ENCODE measurements at places on chromosomes 7 and 10.

- no peak overlapping the region for H3K4me3 ChIP-seq
- no peaks in the 10 kb centered on the region for H3K36me3 ChIP-seq
- no peak overlapping the region for H3K27ac ChIP-seq
Observed at GRCh38 chr10:44984671-44985101, 6.1 kb upstream of the DEPP1 start.

DNA sequence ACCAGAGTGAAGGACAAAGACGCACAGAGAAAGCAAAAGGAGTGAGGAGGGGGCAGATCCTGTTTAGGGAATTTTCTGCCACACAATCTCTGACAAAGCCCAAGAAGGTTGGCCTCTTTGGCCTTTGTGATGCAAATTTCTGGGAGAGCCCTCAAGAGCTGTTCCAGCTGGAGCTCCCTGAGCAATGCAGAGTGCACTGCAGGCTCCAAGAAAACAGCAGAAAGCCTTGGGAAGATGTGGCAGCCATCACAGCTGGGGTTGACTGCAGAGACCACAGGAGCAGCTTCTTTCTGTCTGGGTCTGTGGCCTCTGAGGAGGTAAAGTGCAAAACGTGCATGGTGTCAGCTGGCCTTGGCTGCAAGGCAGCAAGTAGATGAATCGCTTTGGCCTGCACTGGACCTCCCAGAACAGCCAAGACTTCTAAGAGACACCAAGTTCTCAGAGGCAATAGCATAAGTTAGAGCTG is 200.2 kb downstream of the ELMO1 start:
- no peak overlapping the region for H3K4me3 ChIP-seq
- H3K4me1 ChIP-seq: no peaks in the 10 kb centered on the region
- no peak for DNase-seq
- no peak overlapping the region for H3K27ac ChIP-seq

DNA sequence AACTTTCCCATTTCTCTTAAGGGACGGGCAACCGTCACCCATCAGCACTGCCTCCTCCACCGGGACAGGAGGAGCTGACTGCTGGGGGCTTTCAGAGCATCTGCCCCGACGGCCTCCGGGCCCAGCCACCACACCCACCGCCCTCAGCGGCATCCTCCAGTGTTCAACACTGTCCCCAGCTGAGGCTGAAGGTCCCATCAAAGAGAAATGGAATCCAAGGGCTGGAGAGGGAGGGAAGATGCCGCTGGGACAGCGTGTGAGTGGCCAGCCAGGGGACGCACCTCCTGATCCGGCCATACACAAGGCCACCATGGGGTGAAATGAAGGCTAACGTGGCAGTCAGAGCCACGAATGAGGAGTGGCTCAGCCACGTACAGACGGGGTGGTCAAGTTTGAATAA is 153.6 kb upstream of the PPP2R2D start:
- H3K36me3 ChIP-seq: no peaks in the 10 kb centered on the region
- peaks cover 4% of the 10 kb centered on the region for H3K4me1 ChIP-seq
- no peak for DNase-seq

DNA sequence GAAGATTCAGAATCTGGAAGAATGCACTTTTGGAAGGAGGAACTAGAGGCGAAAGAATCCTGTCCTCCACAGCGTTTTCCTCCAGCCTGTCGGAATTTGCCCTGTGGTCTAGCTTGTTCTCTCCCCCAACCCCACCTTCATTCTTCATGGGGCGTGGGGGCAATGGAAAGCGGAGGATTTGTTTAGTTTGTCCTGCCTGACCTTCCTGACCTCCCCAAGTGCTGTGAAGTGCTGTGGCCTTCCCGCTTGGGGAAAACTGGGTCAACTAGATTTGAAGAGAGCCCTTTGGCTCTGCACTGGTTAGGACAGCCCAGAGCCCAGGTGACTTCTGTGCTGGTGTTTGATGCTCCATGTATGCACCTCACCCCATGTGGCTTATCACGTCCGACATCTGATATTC is 49.1 kb downstream of the GATA3 start:
- peaks cover 7% of the 10 kb centered on the region for H3K27me3 ChIP-seq
- no peak overlapping the region for H3K4me3 ChIP-seq
- H3K4me1 ChIP-seq: no peaks in the 10 kb centered on the region
- H3K27ac ChIP-seq: no peak overlapping the region
- no peak for DNase-seq

GRCh38 chr10:114033566-114033965 is 10.1 kb upstream of the ADRB1 start:
- no peaks in the 10 kb centered on the region for H3K36me3 ChIP-seq
- H3K4me3 ChIP-seq: no peak overlapping the region
- no peak overlapping the region for H3K27ac ChIP-seq
- no peaks in the 10 kb centered on the region for H3K4me1 ChIP-seq
- DNase-seq: no peak
- H3K27me3 ChIP-seq: no peaks in the 10 kb centered on the region

DNA sequence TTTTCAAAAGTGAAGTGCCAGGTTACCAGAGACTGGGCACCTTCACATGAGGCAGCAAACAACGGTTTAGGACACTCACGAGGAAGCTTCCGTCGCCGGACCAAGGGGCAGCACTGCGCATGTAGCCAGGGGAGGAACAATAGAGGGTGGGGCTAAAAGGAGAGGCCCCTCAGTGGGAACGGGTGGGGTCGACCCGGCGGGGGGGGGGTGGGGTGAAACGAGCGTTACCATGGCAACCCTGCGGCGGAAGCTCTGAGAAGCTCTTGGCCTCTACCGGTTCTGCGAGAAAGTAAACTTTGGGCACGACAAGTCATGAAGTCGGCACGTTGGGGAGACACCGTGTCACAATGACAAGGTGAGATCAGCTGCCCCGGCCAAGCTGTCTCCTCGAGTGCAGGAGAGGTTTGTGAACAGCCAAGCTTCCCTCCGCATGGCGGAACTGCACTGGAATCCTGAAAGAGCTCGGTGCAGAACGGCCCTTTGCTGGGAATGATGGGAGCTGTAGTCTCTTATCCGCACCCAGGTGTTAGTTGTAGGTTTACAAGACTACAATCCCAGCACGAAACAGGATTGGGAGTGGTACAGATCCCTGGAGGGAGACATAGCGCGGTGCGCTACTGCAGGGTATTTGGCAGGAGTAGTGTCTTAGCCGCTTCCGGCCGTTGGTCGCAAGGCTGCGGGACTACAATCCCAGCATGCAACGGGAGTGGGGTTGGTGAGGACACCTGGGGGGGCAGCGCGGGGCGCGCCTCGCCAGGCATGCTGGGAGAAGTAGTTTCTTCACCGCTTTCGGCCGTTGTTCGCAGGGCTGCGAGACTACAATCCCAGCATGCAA is 72.8 kb upstream of the ZNF722 start:
- H3K36me3 ChIP-seq: no peaks in the 10 kb centered on the region
- peak overlapping the region; percentile 93 for H3K4me3 ChIP-seq
- no peaks in the 10 kb centered on the region for H3K27me3 ChIP-seq
- peaks cover 15% of the 10 kb centered on the region for H3K4me1 ChIP-seq
- peak overlapping the region; percentile 99 for H3K27ac ChIP-seq

DNA sequence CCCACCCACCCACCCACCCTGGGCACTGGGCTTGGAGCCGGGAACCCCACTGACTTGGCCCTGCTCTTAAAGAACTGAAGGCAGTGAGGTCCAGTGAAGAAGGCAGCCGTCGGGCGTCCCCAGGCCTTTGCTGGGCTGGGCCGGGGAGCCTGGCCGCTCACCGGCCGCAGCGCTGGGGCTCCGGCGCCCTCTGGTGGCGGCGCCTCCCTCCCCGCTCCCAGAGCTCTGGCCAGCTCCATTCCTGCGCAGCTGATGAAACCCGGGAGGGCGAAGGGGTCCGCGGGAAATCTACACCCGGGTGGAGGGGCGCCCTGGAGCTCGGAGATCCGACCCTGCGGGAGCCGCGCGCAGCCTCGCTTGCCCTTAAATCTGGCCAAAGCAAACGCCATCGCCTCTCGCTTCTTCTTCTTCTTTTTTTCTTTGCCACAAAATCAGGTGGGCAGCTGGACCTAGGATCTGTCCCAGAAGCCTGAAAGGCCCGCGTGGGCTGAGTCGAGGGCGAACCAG is 1.7 kb upstream of the CXCL12 start:
- H3K27me3 ChIP-seq: no peaks in the 10 kb centered on the region
- peaks cover 37% of the 10 kb centered on the region for H3K4me1 ChIP-seq
- peak; percentile 66 for DNase-seq
- H3K27ac ChIP-seq: no peak overlapping the region

- no peak for DNase-seq
- H3K4me3 ChIP-seq: no peak overlapping the region
- no peaks in the 10 kb centered on the region for H3K36me3 ChIP-seq
- H3K27me3 ChIP-seq: no peaks in the 10 kb centered on the region
- H3K4me1 ChIP-seq: no peaks in the 10 kb centered on the region
- H3K27ac ChIP-seq: no peak overlapping the region
Observed at GRCh38 chr7:158728911-158729645, 24.5 kb upstream of the NCAPG2 start.

DNA sequence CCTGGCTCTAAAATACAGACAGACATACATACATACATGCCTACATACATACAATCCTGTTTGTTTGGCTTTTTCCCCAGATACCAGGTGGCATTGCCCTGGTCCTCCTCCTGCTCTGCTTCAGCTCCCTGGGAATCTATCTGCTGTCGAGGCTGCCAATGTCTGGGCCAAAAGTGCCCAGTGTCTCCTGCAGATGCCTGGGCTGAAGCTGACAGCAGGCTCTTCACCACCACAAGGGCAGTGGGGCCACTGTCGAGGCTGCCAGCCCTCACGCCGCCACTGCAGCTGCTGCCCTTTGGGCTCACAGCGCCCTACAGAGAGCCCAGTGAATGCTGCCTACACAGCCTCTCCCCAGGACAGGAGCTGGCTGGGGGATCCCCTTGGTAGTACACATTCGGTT is 18.0 kb upstream of the STN1 start:
- H3K36me3 ChIP-seq: no peaks in the 10 kb centered on the region
- H3K4me3 ChIP-seq: no peak overlapping the region
- H3K4me1 ChIP-seq: no peaks in the 10 kb centered on the region
- DNase-seq: no peak
- no peaks in the 10 kb centered on the region for H3K27me3 ChIP-seq

DNA sequence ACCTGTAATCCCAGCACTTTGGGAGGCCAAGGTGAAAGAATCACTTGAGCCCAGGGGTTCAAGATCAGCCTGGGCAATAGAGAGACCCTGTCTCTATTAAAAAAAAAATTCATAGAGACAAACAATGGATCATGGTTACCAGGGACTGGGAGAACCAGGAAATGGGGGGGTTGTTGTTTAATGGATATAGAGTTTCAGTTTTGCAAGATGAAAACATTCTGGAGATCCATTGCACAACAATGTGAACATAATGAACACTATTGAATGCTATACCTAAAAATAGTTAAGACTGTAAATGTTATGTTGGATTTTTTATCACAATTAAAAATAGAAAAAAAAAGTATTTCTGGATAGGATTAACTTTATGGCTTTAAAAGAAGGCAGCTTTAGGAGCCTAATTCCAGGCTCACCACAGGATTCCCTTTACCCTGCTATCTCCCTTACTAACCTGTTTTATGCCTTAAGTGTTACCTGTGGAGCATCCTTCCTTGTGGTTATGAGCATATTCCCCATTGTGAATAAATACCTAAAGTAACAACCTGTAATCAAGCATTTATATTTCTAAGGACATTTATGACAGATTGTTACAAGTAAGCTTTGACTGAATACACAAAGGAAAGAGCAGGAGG is 45.1 kb upstream of the SGCE start:
- H3K4me3 ChIP-seq: no peak overlapping the region
- no peak for DNase-seq
- H3K27ac ChIP-seq: no peak overlapping the region
- H3K36me3 ChIP-seq: no peaks in the 10 kb centered on the region
- no peaks in the 10 kb centered on the region for H3K27me3 ChIP-seq
- no peaks in the 10 kb centered on the region for H3K4me1 ChIP-seq

DNA sequence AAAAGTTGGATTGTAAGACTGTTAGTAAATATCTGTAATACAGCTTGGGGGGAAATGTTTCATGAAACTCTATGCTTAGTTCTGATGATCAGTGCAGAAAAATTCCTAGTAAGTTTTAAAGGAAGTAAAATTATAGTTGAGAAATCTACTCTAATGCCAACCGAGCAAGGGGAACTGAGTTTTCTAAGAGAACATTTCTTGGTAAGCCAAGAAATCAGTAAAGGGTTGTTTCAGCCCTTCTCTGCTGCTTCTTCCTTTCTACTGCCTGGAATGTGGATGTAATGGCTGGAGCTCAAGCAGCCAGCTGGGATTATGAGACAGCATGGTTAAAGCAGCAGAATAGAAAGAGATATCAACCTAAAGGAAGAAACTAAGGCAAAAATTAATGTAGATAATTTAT is 15.9 kb upstream of the AKR1B1 start:
- no peaks in the 10 kb centered on the region for H3K4me1 ChIP-seq
- no peaks in the 10 kb centered on the region for H3K27me3 ChIP-seq
- no peak overlapping the region for H3K27ac ChIP-seq
- no peaks in the 10 kb centered on the region for H3K36me3 ChIP-seq

GRCh38 chr10:87590705-87591588 is 68.7 kb upstream of the PAPSS2 start:
- no peaks in the 10 kb centered on the region for H3K36me3 ChIP-seq
- H3K27ac ChIP-seq: peak overlapping the region; percentile 55
- H3K27me3 ChIP-seq: no peaks in the 10 kb centered on the region
- peaks cover 53% of the 10 kb centered on the region for H3K4me1 ChIP-seq
- no peak overlapping the region for H3K4me3 ChIP-seq

- H3K27me3 ChIP-seq: no peaks in the 10 kb centered on the region
- no peak overlapping the region for H3K27ac ChIP-seq
- H3K4me3 ChIP-seq: no peak overlapping the region
- H3K4me1 ChIP-seq: peaks cover 26% of the 10 kb centered on the region
- DNase-seq: no peak
Observed at GRCh38 chr10:72095195-72095594, 6.8 kb upstream of the SPOCK2 start.

GRCh38 chr7:73815436-73815835 is 15.4 kb upstream of the CLDN4 start:
- H3K4me3 ChIP-seq: no peak overlapping the region
- no peaks in the 10 kb centered on the region for H3K4me1 ChIP-seq
- no peaks in the 10 kb centered on the region for H3K27me3 ChIP-seq
- no peak for DNase-seq
- no peak overlapping the region for H3K27ac ChIP-seq

GRCh38 chr7:122301858-122302760 is 2.4 kb downstream of the FEZF1 start:
- no peak for DNase-seq
- H3K4me3 ChIP-seq: no peak overlapping the region
- H3K27ac ChIP-seq: no peak overlapping the region
- H3K27me3 ChIP-seq: peaks cover 3% of the 10 kb centered on the region
- H3K36me3 ChIP-seq: no peaks in the 10 kb centered on the region
- peaks cover 29% of the 10 kb centered on the region for H3K4me1 ChIP-seq

GRCh38 chr7:80259-81067 is 111.9 kb upstream of the FAM20C start:
- no peak overlapping the region for H3K4me3 ChIP-seq
- no peaks in the 10 kb centered on the region for H3K27me3 ChIP-seq
- DNase-seq: no peak
- H3K4me1 ChIP-seq: no peaks in the 10 kb centered on the region

DNA sequence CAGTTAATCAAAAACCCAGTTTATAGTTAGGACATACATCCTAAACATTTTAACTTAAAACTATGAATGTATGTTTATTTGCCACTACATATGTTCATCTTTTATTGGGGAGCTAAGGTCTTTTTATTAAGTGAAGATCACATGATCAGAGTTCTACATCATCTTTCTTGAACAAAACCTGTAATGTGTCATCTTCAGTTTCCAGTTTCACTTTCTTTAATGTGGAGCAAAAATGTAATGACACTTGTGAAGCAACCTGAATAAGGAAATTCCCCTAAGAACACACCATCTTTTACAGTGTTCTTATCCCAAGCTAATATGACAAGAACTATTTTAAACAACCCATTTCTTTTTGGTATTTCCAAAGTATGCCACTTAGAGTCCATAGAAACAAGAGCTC is 166.7 kb upstream of the BET1 start:
- no peaks in the 10 kb centered on the region for H3K36me3 ChIP-seq
- H3K4me1 ChIP-seq: no peaks in the 10 kb centered on the region
- no peak overlapping the region for H3K4me3 ChIP-seq
- H3K27ac ChIP-seq: no peak overlapping the region
- H3K27me3 ChIP-seq: no peaks in the 10 kb centered on the region
- DNase-seq: no peak

All from liver (tissue), 10 donors.